ENCODE measurements at places on chromosomes 12 and 14. TPM values are rescaled to one million over a fixed set of nuclear protein-coding genes. Genes with fewer than 3 reads are reported as not detected.

The MANSC4 gene
- polyA plus RNA-seq: not detected

The SERPINA9 gene
- not detected for polyA plus RNA-seq

The BICD1 gene
- polyA plus RNA-seq: 0.99 TPM

The SLCO1B1 gene
- not detected for polyA plus RNA-seq

GRCh38 chr14:64391113-64391725 lies 3.1 kb downstream of the MTHFD1 start:
- H3K4me3 ChIP-seq: no peak overlapping the region
- H3K27me3 ChIP-seq: no peaks in the 10 kb centered on the region
- no peak for DNase-seq
- peaks cover 2% of the 10 kb centered on the region for H3K36me3 ChIP-seq

All from psoas muscle (tissue), 8 donors.